Right ventricle myocardium inferior (tissue), 1 donor: ENCODE measurements at places on chromosomes 6 and 20.

DNA sequence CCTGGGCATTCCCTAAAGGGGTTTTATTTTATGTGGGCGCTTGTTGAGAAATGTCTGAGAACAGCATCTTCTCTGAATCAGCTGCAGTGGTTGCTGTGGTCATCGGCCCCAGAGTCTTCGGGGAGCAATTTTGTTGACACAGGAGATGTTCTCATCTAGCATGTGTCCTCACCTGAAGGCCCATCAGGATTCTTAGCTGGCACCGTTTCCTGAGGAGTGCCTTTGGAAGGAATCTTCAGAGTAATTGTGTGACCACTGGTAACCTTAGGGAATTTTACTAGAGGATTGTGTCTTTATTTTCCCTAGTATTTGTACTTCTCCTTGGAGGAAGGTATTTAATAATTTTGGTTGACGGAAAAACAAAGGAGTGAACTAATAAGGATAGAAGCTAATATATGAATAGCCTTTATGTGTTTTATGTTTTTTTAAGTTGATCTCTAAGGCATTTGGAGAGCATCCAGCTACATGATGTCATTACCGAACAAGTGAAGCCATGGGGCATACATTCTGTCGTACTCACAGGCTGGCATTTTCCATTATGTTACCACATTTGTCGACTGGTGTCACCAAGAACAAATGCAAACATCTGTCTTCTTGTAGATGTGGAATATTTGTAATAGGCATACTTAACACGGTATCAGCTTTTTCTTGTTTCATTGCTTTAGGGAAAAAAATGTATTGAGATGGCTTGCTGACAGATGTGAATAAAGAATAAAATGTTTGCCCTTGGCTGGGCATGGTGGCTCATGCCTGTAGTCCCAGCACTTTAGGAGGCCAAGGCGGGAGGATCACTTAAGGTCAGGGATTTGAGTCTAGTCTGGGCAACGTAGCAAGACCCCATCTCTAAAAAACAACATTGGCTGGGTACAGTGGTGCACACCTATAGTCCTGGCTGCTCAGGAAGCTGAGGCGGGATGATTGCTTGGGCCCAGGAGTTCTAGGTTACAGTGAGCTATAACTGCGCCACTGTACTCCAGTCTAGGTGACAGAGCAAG, 41.9 kb downstream of the TULP4 start:
- DNase-seq: no peak

- no peak for DNase-seq
These were observed 7.6 kb downstream of the PRND start for GRCh38 chr20:4729265-4729664.

DNA sequence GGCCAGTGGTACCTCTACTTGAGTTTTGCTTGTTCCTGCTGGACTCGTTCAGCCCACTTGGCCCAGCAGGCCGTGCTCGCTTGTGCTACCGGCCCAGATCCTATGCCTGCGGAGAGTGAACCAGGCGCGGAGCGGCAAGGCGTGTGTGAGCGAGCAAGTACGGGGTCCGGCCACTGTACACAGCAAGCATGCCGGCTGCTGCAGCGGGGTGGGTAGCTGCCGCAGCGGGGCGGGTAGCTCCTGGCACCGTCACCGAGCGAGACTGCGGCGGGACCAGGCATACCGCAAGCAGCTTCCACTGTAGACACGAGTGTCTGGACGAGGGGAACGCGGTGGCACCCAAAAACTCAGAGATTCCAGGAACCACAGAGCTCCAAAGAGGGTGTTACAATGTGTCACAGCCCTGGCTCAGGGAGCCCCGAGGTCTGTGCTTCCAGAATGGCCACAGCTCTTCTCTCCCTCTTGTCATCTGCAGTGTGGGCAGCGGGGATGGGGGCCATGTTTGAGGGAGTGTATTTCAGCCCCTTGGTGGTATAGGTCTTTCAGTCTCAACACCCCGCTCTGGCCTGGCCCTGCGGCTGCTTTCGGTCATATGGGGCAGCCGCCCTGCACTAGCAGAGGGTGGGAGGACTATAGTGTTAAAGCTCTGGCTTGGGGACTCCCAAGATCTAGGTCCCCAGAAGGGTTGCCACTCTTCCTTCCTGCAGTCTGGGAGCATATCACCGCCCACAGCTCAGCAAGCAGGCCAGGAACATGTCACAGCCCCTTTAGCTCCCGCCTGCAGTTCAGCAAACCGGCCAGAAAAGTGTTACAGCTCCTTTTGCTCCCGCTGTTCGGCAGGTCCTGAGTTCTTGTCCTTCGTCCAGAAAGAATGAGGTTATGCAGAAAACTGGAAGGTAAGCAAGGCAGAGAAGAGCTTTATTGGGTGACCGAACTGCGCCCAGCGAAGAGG, 6.1 kb upstream of the RWDD1 start:
- DNase-seq: peak; percentile 73

DNA sequence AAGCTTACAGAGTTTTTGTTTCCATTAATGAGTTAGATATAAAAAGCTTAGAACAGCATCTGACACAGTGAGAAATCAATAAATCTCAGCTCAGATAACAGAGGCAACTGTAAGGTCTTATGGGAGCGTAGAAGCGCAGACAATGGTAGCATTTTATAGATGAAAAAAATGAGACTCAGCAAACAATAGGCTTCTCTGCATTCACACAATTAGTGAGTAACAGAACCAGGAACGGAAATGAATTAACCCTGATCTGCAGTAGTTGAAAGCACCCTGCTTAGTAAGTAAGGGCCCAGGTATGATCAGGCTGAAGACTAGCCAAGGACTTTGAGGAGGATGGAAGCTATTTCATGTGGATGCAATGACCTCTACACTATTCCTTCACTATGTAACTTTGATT, 147.2 kb upstream of the EYA4 start:
- no peak for DNase-seq

DNA sequence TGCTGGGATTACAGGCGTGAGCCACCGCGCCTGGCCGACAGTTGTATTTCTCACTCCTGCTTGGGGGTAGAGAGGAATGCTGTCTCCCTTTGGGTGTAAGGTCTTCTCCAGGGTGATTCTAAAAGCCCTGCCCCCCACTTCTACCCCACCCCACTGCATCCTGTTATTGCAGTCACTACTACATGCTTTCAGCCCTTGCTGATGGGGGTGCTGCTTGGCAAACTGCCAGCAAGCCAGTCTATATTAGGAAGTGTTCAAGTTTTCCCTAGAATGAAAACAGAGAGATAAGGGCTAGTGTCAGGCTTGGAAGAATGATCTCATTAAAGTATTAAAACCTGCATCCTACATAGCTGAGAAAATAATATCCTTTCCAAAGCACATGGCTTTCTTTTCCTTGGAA, 31.3 kb downstream of the TTI1 start:
- no peak for DNase-seq

GRCh38 chr6:140572129-140572528, 1197.7 kb upstream of the CITED2 start:
- no peak for DNase-seq

- no peak for DNase-seq
These were observed 86.2 kb downstream of the TFAP2C start for GRCh38 chr20:56715309-56715708.
